ENCODE measurements at places on chromosomes 3 and 15.

DNA sequence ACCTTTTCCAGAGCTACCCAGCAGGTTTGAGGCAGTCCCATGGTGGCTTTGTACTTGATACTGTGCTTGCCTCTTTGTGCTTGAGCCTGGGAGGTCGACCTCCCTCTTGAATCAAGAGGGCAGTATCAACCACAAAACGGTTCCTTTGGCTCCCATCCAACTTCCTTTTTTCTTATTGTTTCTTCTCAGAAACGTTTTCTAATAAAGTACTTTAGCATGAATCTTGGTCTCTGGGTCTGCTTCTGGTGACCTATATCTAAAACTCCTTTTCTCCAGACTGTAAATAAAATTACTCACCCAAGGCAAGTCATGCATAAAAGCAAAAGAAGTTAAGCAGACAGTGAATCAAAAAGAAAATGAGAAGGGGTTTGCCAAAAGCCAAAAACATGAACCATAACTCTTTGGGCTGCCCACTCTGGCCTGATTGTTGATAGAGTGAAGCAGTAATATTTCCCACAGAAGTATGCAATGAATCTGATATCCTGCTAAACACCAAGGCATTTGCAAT is 112.2 kb upstream of the SLC4A7 start:
- no peak for DNase-seq

DNA sequence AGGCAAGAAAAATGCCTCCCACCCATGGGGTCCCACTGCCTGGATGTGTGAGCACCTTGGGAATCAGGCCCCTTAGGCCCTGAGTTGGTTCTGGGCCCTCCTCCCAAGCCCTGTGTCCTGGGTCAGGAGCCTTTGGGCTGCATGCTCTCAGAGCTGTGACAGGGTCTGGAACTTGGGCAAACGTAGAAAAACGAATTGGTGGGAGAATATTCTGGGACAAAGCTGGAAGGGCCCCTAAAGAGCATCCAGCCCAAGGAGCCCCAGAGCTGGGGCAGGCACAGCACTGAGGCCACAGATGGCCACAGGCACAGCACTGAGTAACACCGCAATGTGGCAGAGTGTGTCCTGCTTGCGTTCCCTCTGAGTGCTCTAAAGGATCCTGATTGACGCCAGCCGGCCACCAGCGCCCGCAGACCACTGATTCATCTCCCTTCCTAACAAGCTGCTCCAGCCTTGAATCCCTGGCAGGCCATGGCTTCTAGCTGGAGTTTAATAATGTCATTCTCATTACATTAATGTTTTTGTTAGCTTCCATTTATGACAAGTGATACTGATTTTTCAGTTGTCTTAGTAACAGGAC is 18.6 kb upstream of the SEC13 start:
- no peak for DNase-seq

DNA sequence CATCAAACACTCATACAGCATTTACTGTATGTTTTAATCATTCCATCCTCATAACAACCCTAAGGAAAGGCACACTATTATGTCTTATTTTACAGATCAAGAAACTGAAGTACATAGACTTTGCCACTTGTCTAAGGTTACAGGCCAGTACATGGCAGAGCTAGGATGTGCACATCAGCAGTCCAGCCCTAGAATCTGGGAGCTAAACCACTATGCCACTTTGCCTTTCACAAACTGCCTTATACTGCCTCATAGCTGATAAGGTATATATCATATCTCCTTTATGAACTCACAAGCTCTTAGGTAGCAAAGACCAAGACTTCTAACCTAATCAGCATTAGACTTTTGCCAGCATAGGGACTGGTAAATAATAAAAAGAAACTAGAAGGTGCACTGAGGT is 49.1 kb downstream of the MYO9A start:
- no peak for DNase-seq

DNA sequence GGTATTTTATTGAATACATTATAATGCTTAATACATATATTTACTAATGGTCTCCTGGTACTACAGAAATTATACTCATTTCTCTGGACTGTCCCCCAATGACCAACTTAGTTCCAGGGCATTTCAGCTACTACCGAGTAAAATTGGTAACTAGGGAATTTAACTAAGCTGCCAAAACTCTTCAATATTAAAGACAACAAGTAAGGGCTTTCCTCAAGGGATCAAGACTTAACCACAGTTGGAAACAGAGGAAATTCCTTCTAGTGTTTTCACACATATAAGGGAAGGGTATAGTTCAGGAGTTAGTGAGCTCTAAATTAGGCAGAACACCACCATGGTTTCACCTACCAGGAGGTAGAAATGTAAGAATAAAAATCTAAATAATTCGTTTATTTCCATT is 357.4 kb downstream of the TBL1XR1 start:
- no peak for DNase-seq

GRCh38 chr3:139226731-139227130 is 117.1 kb upstream of the MRPS22 start:
- DNase-seq = no peak
